ENCODE measurements at places on chromosomes 1 and 21.

DNA sequence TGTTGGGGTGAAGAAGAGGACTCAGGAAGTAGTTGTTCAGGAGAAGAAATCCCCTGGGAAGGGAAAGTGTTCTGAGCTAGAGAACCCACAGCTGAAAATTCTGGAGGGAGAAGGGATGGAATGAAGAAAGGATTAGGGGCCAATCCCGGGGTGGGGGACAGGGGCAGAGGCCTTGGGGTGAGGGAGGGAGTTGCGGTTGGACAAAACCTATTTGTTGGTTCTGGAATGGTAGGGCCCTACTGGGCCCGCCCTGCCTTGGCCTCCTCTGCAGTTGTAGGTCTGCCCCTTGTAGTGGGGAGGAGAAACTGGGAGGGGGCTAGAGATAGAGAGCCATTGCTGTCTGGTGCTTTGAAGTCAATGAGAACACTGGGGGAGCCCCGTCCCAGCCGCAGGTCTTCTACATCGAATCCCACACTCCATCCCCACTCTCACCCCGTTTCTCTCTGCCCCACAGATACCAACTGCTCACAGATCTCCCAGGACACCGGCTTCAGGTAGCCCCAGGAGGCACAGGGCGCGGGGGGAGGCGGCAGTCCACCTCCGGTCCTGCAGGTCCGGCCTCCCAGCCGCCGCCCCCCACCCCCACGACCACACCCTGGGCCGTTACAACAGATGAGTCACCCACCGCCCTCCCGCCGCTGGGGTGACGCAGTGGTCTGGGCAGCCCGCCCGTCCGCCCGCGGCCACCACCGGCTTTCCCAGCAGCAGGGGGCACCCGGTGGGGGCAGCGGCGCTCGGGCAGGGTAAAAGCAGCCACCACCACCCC lies 1.1 kb downstream of the TAGLN2 start:
- DNase-seq = peak; percentile 59

DNA sequence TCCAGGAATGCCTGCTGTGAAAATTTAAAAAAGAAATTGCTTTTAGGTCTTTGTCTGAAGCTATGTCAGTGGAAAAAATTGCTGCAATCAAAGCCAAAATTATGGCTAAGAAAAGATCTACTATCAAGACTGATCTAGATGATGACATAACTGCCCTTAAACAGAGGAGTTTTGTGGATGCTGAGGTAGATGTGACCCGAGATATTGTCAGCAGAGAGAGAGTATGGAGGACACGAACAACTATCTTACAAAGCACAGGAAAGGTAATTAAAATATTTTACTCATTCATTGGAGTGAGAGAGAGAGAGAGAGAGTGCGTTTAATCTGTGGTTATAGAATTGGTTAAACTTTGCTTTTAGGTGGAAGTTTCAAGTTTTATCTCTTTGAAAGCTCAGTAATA lies 20.0 kb downstream of the CDC73 start:
- no peak for DNase-seq

- DNase-seq = no peak
Measured at GRCh38 chr1:156697481-156697880, 7.9 kb downstream of the CRABP2 start.

DNA sequence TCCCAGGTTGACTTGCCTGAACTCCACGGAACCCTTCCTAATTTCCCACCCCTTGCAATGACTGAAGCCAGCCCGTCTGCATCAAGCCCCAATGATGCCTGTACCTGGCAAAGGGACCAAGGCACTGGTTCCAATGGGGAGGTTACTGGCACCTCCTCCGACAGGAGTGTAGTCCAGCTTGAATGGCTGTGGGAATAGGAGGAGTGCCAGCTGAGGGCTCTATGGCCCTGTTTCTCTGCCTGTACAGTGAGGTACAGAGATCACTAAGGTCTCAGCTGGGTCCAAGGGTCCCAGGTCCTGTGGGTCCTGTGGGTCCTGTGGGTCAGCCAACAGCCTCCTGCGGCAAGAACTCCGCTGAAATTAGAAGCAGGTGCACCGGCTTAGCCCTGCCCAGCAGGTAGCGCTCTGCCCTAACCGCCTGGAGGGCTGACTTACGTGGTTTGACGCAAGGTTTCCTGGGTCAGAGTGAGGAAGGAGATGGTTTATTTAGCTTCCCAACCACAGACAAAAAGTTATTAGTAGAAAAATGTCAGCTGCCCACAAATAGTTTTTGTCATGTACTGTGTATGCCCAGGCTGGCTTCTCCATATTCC lies 9.9 kb upstream of the SPRR4 start:
- DNase-seq = no peak

DNA sequence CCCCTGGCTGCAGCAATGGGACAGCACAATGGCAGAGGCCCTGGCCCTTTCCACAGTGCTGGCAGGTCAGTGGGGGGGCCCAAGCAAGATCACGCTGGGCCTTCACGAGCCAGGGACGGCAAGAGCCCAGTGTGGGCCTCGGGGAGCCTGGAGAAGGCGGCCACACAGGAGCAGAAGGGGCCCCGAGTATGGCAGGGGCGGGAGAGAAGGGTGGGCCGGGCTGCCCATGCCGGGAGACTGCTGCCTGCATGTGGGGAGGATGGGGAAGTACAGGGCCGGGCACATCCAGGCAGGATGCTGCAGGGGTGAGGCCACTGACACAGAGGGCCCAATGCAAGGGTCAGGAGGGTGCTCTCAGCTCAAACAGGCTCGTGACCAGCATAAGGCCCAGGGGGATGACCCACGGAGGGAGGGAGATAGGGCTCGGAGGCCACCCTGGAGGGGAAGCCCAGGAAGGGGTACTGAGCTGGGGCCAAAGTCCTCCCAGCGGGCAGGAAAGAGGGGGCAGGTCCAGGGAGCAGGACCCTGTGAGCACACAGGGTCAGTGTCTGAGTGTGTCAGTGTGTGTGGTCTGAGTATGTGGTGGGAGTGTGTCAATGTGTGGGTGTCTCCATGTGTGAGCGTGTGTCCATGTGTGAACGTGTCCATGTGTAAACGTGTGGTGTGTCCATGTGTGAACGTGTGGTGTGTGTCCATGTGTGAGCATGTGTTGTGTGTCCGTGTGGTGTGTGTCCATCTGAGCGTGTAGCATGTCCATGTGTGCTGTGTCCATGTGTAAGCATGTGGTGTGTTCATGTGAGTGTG lies 13.1 kb downstream of the SLC19A1 start:
- no peak for DNase-seq

- DNase-seq = no peak
Measured at GRCh38 chr1:147252540-147252939, 10.1 kb downstream of the CHD1L start.

GRCh38 chr21:28938726-28939125 lies 54.0 kb downstream of the LTN1 start:
- no peak for DNase-seq

DNA sequence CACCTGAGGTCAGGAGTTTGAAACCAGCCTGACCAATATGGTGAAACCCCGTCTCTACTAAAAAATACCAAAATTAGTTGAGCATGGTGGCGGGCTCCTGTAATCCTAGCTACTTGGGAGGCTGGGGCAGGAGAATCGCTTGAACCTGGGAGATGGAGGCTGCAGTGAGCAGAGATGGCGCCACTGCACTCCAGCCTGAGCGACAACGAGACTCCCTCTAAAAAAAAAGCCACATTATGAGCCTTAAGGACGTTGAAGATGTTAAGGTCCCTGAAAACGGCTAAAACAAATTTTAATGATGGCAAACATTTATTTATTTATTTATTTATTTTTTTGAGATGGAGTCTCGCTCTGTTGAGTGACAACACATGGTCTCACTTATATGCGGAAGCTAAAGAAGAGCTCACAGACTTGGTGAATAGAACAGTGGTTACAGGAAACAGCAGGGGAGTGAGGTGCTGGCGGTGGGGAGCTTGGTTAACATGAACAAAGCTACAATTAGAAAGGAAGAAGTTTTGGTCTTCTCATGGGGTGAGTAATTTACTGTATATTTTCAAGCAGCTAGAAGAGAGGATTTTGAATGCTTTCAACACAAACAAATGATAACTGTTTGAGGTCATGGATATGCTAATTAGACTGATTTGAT lies 47.1 kb downstream of the TCP10L start:
- DNase-seq = no peak

DNA sequence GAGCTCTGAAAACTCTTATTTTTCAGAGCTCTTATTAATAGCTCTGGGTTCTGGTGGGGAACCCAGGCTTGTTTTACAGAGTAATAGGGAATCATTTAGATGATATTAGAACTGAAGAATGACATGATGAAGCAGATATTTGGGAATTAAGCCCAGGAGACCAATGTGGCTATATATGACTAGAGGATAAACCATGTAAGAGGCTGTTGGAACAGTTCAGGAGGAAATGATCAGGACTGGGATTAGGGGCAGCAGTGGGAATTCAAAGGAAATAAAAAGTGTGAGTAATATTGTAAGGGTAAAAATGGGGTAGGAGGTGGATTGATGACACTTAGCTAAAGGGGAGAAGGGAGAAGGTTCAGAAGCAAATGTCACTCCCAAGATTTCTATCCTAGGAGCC lies 58.6 kb downstream of the GIPC2 start:
- no peak for DNase-seq

GRCh38 chr21:25977068-25977611 lies 193.4 kb downstream of the APP start:
- DNase-seq = no peak

DNA sequence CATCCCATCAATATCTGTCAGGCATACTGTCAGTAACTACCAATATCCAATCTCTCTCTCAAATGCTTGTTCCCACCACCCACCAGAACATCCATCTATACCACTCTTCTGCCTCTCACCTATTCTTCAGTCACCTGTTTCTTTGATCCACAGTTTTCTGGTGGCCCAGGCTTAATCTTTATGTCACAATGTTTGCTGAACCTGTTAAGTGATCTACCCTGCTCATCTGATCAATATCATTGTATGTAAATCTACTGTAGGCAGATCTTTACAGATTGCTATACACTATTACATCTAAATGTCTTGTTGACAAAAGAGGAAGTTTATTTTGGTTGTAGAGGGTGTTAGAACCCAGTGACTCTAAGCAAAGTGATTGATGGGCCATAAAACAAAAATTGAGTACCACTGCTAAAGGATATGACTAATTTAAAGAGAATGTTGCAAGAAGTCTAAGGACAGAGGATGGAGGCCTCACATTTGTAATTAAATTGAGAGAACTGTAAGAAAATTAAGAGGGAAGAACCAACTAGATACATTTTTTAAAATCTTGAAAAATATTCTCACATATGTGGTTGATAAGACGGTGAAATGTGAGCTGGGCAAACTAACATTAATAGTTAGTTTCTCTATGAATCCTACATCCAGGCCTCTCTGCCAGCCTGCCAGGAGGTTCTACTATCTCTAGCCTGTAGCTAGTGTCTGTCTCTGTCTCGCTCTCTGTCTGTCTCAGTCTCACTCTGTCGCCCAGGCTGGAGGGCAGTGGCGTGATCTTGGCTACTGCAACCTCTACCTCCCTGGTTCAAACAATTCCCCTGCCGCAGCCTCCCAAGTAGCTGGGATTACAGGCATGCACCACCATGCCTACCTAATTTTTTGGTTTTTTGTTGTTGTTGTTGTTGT lies 34.1 kb downstream of the EGLN1 start:
- no peak for DNase-seq

DNA sequence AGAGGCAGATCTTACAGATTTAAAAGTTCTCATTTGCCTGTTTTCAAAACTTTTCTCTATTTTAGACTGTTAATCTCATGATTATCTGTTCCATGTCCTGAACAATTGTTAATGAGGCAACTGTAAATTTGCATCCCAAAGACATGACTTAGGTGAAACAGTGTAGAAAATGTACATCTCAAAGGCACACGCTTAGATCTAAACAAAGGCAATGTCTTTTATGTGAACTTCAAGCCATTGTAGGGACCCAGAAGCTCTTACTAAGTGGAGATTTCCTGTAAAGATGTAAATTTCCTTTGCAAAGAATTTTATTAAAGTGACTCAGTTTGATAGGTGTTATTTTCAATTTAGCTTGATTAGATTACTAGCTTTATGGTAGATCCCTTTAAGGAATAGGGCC lies 125.2 kb upstream of the F3 start:
- DNase-seq = no peak

GRCh38 chr1:232437510-232437909 lies 192.4 kb downstream of the SIPA1L2 start:
- DNase-seq = no peak

GRCh38 chr1:69993810-69994209 lies 211.6 kb downstream of the LRRC40 start:
- DNase-seq = no peak

DNA sequence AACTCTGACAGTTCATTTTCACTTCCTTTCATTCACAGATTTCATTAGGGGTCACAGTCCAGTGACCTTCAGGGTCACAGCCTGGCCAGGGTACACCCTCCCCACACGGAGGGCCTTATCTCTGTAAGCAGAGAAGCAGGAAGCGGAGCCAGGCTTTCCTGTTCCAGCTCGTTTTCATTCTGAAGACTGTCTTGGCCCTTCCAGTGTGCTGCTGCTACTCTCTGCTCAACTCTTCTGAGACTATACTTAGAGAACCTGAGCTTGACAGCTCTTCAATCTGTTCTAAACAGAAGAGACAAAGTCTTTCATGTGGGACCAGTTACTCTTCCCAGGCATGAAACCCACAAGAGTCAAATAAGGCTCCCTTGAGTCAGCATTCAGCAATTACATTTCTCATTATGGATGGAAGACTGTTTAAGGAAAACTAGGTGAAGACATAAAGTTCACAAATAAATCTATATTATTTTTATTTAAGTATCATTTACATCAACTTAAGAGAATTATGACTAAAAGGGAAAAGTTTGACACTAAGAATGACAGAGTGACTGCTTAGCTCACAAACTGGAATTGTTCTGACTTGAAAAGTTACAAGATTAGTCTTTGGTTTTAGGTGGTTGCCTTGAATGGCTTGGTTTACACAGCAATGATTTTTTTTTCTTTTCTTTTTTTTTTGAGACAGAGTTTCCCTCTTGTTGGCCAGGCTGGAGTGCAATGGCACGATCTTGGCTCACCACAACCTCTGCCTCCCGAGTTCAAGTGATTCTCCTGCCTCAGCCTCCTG lies 4.8 kb upstream of the TDRD10 start:
- DNase-seq = no peak

Measured in stimulated activated naive B cell treated with anti-CD40 and anti-IgM and Interleukin-4, amounts not matched to agents 10 μg/mL and 1 μg/mL and 100 μg/mL, for 72 hours (primary cell).